ENCODE measurements at places on chromosomes 7 and 10.

DNA sequence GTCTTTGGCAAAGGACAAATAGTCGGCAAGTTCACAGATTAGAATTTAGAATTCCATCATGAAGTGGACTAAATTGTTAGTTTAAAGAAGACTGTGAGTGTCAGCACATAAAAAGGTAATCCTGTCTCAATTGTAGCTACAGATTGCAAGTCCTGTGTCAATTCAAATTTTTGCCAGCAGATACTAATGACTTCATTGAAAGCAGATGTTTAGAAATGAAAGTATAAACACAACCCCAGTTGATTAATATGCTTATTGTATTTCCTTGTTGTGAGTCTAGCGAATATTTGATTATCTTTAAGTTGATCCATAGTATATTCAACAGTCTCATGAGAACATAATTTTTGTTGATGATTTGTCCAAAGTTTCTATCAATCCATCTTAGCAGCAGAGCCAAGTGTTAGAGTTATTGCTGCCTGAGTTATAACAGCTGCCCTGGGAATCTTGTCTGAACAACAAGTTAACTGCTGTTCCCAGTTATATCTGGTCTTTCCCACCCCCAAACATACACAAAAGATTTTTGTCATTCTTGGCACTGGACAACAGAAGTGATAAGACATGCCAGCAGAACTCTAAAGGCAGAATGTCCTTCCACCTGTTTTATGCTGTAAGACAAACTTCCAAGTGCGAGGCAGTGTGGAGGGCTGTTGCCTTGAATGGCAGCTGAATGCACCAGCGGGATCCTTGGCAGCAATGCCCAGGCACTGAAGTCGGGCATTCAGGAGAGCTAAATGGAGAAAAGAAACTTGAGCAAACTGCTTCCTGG, 21.3 kb upstream of the HERPUD2 start:
- no peak for DNase-seq

GRCh38 chr10:97842656-97843280, 6.9 kb upstream of the GOLGA7B start:
- no peak for DNase-seq

DNA sequence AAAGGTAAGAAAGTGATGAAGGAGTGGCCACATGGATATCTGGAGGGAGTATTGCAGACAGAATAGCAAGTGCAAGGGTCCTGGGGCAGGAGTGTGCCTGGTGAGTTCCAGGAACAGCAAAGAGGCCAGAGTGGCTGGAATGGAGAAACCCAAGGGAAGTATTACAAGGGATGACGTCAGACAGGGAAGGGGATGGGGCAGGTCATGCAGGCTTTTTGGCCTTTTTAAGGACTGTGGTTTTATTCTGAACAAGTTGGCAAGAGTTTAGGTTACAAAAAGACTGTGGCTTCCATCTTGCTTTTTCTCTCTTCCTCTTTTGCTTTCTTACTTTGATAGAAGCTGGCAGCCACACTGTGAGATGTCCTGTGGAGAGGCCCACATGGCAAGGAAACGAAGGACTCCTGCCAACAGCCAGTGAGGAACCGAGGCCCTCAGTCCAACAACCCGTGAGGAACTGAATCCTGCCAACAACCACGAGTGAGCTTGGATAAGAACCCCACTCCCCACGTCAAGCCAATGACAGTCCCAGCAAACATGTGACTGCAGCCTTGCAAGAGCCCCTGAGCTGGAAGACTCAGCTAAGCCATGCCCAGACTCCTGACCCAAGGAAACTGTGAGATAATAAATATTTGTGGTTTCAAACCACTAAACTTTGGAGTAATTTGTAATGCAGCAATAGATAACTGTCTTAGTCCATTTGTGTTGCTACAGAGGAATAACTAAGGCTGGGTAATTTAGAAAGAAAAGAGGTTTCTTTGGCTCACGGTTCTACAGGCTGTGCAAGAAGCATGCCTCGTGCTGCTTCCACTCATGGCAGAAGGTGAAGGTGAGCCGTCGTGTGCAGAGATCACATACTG, 19.8 kb upstream of the KDM7A start:
- no peak for DNase-seq

- DNase-seq = peak; percentile 39
These were observed 566 bp downstream of the ASNS start for GRCh38 chr7:97871659-97872024.

DNA sequence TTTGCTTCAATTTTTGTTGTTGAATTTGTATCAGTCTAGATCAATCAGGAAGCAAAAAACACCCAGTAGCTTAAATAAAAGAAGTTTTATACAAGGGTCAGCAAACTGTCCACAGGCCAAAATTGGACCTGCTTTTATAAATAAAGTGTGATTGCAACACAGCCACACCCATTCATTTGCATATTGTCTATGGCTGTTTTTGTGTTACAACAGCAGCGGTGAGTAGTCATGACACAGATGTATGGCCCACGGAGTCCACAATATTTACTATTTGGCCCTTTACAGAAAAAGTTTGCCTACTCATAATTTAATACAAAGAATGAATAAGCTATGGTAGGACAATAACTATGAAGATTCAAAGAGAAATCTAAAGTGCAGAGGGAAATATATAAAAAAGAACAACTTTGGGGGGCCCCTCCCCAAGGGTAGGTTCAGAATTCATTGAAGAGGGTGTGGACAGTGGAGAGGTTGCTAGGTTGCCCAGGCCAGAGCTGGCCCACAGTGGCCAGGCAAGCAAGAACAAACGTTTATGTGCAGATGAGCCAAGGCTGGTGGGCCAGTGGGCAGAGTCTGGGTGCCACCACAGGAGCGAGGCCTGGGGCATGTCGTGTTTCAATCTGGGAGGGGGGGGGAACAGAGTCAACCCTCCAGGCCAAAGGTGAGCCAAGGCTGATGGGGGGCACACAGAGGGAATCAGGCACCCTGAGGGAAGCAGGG, 47.0 kb upstream of the AMPH start:
- no peak for DNase-seq

DNA sequence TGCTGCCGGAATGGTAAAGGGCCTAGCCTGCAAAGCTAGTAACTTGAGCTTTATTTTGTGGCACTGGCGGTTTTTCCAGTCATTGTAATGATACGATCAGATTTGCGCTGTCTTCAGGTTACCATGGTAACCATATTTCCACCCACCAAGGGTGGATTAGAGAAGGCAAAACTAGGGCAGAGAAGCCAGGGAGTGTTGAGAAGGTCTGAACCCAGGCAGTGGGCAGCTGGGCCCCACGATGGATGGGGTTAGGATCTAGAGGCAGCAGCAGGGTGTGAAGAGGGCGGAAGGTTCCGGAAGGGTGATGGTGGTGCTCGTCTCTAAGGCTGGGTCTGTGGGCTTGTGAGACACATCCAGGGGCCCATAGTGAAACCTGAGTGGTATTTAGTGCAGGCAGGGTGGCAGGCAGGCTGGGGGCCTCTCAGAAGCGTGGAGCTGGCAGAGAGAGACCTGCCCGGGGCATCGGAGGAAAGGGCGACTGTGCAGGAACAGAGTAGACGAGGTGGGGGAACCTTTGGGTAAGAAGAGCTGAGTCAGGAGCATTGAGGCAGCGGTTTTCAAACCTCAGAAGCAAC, 87.9 kb upstream of the GTF2I start:
- no peak for DNase-seq

GRCh38 chr10:43042503-43043341, 34.1 kb upstream of the RET start:
- no peak for DNase-seq

DNA sequence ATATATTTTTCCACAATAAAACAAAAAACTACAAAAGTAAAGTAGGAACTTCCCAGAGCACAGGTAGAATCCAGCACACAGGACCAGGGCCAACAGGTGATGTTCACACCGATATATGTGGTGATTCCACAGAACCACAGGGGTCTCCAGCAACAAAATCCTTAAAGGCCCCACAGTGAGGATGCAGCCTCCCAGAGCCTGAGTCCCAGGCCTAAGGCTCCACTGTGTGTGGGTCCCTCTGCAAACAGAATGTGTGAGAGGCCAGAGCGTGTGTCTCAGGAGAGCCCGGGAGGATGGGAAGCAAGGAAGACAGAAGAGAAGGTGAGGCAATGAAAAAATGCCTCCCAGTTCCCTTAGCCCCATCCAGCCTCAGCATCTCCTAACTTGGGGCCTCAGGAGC, 173.9 kb downstream of the GRID1 start:
- DNase-seq = no peak

DNA sequence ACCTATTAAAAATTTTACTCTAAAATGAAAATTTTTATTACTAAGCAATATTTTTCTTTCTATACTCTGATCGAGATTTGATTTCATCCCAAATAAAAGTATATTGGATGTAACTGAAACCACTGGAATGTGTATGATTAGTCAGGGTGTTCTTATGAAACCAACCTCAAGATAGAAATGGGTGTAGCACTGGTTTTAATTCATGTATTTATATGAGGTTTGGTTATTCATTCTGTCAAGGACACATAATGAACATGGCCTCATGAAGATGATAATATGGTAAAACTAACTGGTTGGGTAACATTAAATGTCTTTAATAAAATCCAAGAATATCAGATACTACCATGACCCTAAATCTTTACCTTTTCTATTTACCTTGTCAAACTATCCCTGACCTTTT, 197.7 kb downstream of the SEMA3A start:
- no peak for DNase-seq

DNA sequence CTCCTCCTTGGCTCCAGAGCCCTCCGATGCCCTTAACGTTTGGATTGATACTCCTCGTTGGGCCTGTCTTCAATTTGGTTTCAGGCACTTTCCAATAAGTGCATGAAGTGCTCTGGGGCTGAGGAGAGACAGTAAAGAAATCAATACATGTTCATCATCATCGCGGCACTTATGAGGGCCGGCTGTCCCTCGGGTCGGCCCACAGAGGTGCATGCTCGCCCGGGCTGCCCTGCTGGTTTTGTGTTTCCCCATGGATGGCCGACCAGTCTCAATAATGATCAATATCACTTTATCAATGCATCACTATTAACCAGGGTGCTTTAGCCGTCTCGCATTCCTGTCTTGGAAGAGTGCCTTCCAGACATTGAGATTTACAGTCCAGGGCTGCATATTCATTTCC, 154.2 kb downstream of the EBF3 start:
- no peak for DNase-seq

GRCh38 chr7:50954716-50955115, 172.0 kb upstream of the GRB10 start:
- no peak for DNase-seq

GRCh38 chr7:28135315-28135714, 45.3 kb downstream of the JAZF1 start:
- DNase-seq = no peak

GRCh38 chr7:79453558-79454360, at the start of gene MAGI2:
Gene MAGI2, minus strand, starts transcription at chr7:79453667. Its CDS starts 347 bp downstream, at chr7:79453320.
- no peak for DNase-seq

DNA sequence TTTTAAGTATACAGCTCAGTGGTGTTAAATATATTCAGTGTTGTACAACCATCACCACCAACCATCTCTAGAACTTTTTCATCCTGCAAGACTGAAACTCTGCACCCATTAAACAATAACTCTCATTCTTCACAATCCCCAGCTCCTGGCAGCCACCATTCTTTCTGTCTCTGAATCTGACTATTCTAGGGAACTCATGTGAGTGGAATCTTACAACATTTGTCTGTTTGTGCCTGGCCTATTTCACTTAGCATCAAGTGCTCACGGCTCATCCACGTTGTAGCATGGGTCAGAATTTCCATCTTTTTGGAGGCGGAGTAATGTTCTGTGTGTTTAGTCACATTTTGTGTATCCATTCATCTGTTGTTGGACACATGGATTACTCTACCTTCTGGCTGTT, 40.8 kb upstream of the PFKFB3 start:
- DNase-seq = no peak

GRCh38 chr7:138151731-138152577, 75.7 kb downstream of the AKR1D1 start:
- no peak for DNase-seq

DNA sequence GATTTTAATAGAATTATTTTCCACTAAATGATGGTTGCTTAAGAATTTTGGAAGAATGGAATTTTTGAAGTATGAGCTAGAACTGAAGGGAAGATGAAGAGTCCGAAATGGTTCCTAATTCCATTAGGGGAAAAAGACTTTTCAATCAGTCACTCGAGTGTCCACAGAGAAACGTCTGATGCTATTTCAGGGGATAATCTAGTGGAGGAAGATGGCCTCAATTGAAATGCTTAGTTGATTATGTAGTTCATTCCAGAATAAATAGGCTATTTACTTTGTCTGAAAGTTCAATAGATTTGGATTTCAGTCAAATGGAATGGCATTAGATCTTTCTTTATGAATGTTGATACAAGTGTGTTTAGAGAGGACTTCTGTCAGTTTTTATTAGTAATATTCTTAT, 365.4 kb downstream of the NRG3 start:
- no peak for DNase-seq

DNA sequence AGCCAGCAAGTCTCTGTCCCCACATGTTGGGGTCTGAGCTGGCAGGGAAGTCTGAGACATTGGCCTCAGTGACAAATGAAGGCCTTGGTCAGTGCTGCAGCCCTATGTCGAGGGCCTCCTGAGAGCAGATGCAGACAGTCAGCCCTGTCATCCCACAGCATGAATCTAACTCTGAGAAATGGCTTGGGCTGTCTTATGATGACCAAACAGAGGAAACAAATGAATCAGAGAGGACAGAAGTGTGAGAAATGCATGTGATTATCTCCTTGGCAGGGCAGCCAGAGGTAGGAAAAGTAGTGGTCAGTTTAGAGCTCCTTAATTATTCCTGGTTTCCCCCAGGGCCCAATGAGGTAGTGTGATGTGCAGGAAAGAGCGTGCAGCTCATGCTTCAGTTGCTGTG, 287.6 kb downstream of the SORCS3 start:
- no peak for DNase-seq

- DNase-seq = no peak
These were observed 80.1 kb downstream of the TEX36 start for GRCh38 chr10:125602825-125603224.

DNA sequence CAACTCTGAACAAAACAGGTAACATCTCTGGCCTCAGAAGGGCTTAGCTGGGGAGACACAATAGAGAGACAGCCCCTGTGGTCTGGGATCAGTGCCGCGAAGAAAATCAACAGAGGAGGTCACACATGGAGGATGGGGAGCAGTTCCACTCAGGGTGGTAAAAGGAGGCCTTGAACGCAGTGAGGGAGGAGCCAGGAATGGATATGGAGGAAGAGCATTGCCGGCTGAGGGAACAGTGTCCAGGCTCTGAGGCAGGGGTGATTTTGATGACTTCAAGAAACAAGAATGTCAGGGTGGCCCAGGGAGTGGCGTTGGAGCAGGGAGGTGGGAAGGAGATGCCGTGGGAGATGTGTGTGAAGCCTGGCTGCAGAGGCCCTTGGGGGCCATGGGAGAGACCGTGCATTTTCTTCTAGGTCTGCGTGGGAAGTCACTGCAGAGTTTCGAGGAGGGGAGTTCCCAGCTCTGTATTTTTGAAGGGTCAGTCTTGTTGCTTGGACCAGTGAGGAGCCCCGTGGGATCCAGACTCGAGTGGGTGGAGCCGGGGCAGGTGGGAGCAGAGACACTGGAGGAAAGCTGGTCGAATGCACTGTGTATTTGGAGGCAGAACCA, 35.7 kb upstream of the SH2D4B start:
- no peak for DNase-seq

GRCh38 chr7:5774790-5775189, 6.7 kb downstream of the RNF216 start:
- no peak for DNase-seq

Data from GM20000 (cell line).